ENCODE measurements at places on chromosomes 2 and 18.

DNA sequence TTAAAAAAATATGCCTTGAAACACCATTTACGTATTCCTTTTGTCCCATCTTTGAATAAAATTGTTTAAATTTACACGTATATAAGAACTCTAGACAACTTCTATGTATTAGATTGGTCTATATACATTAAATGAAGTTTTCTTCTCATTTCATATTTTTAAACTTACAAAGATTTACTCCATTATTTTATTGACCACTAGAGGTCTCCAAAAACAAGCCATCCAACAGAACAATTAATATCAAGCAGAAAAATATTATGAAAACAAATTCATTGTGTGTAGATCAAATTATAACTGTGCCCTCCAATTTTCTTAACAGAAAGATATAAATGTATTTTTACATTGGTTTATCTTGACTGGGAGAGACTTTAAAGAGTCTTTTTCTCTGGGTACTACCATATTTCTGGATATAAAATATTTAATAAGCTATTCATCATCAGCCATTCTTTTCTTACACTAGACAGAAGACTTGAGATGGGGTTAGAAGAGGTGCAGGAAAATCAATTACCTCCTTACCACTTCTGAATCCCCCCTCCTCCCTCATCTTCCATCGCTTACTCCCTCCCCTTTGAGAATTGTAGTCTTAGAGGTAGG lies 66.5 kb downstream of the DPP4 start:
- DNase-seq, result no peak

- peak; percentile 56 for DNase-seq
These were observed 121.4 kb downstream of the ZNF236 start for GRCh38 chr18:76943542-76944339.

- DNase-seq, result no peak
These were observed 746 bp upstream of the IL37 start for GRCh38 chr2:112910219-112910618.

GRCh38 chr18:55376387-55376786 lies 211.6 kb downstream of the TCF4 start:
- DNase-seq, result no peak

- DNase-seq, result no peak
These were observed 213.6 kb downstream of the GLI2 start for GRCh38 chr2:120949027-120949956.

GRCh38 chr2:233402789-233403188 lies 48.5 kb downstream of the DGKD start:
- DNase-seq, result no peak

DNA sequence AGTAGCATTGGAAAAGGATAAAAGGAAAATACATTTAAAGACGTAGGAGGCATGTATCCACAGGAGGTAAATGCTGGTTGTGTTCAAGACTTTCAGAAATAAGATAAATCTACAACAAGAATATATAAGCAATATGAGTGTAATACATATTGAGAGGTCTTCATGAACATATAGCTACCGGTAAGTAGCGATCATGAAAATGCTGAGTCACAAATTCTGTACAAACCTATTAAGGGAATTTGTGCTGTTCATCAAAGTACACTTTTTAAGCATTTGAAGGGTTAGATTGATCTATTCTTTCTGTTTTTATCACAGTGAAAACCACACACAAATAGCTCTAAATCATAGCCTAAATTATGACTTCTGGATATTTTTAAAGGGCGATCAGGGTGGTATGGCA lies 173.1 kb upstream of the NYAP2 start:
- DNase-seq, result no peak

DNA sequence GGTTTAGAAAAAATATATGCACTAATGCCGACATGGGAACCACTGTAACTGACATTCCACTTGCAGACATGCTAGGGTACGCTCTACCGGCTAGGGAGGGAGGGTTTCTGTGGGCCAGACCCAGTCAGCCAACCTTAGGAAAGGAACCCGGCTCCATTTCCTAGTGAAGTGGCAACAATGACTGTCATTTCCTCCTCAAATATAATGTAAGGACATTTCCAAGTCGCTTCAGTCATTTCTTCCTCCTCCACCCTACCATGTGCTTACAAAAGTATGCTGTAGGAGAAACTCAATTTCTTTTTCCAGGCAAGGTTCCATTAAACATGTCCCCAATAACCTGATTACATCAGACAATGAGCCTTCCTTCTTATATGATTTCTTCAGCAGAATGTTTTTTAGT lies 64.3 kb upstream of the PSMD14 start:
- DNase-seq, result no peak

GRCh38 chr2:166106431-166107015 lies 21.3 kb downstream of the SCN1A start:
- DNase-seq, result no peak

- peak; percentile 20 for DNase-seq
These were observed 175.1 kb downstream of the GULP1 start for GRCh38 chr2:188466761-188467160.

GRCh38 chr18:681985-682384 lies 24.5 kb downstream of the TYMS start:
- no peak for DNase-seq

DNA sequence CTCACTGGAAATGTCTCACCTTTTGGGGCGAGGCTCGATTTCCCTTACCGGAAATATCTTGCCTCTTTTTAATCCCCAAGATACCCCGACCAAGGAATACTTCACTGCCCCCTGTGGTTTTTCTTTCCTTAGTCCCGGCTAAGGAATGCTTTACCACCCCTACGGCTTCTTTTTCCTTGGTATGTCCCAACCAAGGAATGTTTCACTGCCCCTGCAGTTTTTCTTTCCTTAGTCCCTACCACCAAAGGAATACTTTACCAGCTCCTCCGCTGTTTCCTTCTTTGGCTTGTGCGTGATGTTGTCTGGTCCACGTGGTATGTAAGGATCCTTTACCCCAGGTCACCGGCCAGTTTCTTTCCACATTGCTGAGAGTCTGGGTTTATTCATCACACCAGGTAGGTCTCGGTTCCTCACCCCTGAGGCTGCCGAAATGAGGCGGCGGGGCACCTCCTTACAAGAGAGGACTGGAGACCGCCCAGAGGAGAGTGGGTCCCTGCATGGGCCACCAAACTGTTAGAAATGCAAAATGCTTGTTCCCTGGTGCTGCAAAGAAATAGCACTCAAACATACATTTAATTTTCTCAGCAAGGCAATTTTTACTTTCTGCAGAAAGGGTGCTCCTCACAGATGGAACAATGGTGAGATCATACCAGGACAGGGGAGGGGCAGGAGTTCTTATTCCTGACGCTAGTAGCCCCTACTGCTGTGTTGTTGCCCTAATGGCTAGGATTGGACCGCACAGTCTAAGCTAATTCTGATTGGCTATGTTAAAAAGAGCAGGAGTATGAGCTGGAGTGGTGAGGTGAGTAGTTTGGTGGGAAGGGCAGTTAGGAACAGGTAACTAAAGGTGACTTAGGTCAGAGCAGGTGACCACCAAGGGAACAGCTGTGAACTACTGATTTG lies 33.4 kb upstream of the CLASP1 start:
- DNase-seq, result no peak

- no peak for DNase-seq
These were observed 308.5 kb downstream of the KCNS3 start for GRCh38 chr2:18186816-18187613.

DNA sequence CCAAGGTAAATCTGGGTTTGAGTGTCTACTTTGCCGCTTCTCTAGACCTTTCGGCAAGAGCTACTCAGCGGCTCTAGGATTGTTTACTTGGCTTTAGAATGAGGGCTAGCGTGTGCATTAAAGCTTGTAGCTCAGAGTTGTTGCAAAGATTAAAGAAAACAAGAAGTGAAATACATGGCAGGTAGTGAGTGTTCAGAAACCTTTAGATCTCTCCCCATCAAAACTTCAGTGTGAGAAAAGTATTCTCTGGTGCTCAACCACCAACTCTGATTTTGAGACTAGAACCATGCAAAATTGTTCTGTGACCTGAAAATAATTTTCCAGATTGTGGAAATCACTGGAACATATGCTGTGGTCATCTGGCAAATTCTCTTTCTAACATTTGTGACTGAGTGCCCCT lies 512.0 kb downstream of the CMPK2 start:
- DNase-seq, result no peak

DNA sequence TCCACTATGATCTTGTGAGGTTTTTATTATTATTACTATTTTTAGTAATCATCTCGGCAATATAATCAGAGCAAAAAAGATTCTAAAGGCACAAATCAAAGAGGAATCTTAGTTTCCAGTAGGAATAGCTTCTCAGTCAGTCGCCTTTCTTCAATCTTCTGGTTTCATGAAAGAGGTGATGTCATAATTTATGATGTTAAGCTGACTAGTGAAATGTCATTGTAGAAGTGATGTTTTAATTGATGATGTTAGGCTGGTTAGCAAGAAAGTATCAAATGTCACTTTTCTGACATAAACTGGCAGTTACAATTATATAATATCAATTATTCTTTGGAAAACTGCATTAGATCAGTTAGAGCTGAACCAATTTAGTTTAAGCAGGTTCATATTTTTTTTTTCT lies 476.7 kb upstream of the ETAA1 start:
- no peak for DNase-seq

DNA sequence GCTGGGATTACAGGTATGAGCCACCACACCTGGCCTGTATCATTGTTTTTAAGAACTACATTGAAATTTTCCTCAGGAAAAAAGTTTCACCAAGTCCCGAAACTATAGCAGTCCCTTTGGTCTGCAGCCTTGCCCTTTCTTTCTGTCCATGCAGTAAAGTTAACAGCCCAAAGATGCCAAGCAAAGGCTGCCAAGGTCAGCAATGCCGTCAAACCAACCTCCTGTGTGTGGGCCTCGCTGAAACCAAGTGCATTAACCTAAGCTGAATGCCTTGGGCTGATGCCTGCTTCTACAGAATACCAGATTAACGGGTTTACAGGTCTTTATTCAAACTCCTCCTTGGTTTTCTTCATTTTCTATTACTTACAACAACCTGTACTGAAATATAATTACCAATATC lies 73.1 kb downstream of the EIF5B start:
- no peak for DNase-seq

DNA sequence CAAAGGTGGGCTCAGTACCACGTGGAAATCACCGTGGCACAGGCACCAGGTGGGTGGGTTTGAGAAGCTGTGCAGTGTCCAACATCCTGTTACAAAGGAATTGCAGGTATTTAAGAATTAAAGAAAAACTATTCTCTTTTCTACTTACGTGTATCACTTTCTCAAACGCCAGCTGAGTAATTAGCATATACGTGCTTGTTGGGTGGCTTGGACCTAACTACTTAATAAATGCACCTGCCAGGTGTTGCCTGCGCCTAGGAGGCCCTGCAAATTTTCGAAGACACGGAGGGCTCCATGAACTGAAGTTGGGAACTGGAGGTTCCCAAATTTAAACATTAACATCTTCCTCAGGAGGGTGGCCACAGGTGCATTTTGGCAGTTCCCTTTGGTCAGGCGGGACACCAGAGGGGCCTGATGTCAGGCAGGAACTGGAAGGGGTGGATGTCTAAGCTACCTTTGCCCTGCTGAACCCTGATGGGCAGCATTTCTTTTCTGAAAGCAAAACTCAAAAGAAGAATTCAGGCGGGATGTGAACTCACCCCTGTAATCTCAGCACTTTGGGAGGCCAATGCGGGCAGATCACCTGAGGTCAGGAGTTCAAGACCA lies 84.8 kb downstream of the HS6ST1 start:
- DNase-seq, result no peak

GRCh38 chr2:107323946-107324565 lies 438.1 kb upstream of the ST6GAL2 start:
- no peak for DNase-seq

GRCh38 chr18:36653141-36653869 lies 175.5 kb downstream of the TPGS2 start:
- no peak for DNase-seq

DNA sequence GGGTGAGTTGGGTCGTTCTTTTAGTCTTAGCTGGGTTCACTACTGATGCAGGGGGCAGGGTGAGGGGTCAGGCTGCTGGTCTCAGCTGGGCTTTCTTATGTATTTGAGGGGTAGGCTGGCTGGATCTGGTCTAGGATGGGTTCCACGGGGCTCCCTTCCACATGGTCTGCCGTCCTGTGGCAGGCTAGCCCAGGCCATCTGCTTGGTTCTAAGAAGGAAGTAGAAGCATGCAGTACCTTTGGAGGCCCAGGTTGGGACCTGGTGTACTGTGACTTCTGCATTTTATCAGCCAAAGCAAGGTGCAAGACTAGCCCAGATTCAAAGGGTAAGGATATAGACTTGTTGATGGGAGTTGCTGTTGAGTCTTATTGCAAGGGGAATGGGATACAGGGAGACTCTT lies 35.5 kb upstream of the MGAT5 start:
- DNase-seq, result no peak

DNA sequence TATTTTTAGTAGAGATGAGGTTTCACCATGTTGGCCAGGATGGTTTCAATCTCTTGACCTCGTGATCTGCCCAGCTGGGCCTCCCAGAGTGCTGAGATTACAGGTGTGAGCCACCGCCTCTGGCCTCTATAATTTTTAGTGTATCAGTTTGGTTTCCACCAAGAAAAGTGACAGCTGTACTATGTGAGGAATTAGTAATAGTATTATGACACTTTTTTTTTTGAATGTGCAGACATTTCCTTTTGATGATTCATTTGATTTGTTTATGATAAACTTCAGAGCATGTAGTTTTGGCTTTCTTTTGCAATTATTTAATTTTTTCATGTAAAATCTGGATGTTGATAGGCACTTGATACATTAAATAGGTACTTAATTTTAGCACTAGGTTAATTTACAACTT lies 61.5 kb downstream of the PTPN4 start:
- DNase-seq, result no peak

DNA sequence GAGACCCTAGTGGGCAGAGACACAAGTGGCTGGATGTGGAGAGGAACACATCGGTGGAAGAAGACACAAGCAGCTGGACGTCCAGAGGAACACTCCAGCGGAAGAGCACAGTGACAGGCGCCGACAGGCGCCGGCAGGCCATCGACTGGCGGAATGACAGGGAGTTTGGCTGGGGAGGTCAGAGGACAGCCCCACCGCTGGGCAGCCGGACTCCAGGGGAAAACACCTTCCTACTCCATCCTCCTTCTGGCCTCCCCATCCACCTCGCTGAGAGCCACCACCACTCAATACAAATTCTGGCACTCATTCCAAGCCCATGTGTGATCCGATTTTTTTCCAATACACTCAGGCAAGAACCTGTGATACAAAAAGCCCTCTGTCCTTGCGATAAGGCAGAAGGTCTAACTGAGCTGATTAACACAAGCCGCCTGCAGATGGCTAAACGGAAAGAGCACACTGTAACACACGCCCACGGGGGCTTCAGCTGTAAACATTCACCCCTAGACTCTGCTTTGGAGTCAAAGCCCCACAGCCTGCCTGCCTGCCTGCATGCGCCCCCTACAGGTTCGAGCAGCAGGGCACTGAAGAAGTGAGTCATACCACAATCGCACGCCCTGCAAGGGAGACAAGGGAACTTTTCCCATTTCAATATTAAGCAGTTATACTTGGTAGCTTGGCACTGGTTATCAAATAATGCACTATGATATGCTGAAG lies 50.2 kb upstream of the LRP1B start:
- DNase-seq, result peak; percentile 17

Measured in fibroblast of upper back skin (primary cell).